Heart right ventricle (tissue), 16 donors: ENCODE measurements at places on chromosomes 11 and 22. TPM values are rescaled to one million over a fixed set of nuclear protein-coding genes. Genes with fewer than 3 reads are reported as not detected.

LRRC56 gene
- total RNA-seq, result 0.16 TPM

THAP12 gene
- 21.9 TPM for total RNA-seq

GRCh38 chr11:2301631-2302305, at the start of the genes C11orf21 and TSPAN32:
C11orf21 (minus strand) TSS chr11:2301918; CDS start chr11:2301808, 110 bp downstream.
TSPAN32 (plus strand) TSS chr11:2302013; CDS start chr11:2302150, 137 bp downstream.
- peak; percentile 63 for DNase-seq
- H3K4me3 ChIP-seq, result peak within 1 kb of the TSS; percentile 41

KCNJ11 gene
- 25.7 TPM for total RNA-seq

GRCh38 chr22:49239264-49240015, 588.2 kb downstream of the BRD1 start:
- peaks cover 13% of the 10 kb centered on the region for H3K27me3 ChIP-seq
- H3K4me3 ChIP-seq, result no peak overlapping the region
- no peak overlapping the region for H3K27ac ChIP-seq
- no peak for DNase-seq
- H3K4me1 ChIP-seq, result no peaks in the 10 kb centered on the region

GRCh38 chr11:130456286-130456685, 7.8 kb downstream of the ADAMTS15 start:
- no peak overlapping the region for H3K4me3 ChIP-seq
- peaks cover 58% of the 10 kb centered on the region for H3K4me1 ChIP-seq
- no peaks in the 10 kb centered on the region for H3K36me3 ChIP-seq

- no peak for DNase-seq
- no peak overlapping the region for H3K27ac ChIP-seq
- no peaks in the 10 kb centered on the region for H3K36me3 ChIP-seq
- no peaks in the 10 kb centered on the region for H3K27me3 ChIP-seq
- H3K4me3 ChIP-seq, result no peak overlapping the region
Observed at GRCh38 chr11:80487952-80488351, 1047.1 kb upstream of the TENM4 start.

DNA sequence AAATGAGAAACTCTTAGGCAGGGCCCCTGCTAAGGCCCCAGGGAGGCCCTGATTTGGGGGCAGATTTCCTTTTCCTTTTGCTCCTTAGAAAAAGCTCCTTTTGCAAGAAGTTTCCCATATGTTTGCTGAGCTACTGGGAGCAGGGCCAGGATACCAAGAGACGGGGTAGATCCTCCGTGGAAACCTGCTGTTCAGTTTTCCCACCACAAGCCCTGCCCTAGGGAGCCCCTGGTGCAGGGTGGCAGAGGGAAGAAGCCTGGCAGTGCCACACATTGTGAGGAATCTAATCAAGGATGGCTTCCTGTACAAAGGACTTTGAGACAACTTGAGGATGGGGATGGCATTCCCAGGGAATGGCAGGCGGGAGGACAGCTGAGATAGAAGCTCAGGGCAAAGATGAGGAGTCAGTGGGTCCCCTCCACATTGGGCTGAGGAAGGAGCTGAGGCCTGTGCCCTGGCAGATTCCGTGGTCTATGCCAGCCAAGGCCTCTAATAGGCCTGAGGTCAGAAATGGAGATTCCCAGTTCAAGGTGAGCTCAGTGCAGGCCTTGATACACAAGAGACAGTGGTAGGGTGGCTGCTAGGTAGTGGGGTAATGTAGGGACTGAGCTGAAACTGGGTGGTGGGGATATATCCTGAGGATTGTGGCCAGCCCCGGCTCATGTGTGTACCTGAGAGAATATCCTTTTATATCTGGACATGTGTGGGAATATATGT, 15.0 kb downstream of the TUB start:
- H3K27ac ChIP-seq, result no peak overlapping the region
- H3K27me3 ChIP-seq, result no peaks in the 10 kb centered on the region
- DNase-seq, result no peak

DNA sequence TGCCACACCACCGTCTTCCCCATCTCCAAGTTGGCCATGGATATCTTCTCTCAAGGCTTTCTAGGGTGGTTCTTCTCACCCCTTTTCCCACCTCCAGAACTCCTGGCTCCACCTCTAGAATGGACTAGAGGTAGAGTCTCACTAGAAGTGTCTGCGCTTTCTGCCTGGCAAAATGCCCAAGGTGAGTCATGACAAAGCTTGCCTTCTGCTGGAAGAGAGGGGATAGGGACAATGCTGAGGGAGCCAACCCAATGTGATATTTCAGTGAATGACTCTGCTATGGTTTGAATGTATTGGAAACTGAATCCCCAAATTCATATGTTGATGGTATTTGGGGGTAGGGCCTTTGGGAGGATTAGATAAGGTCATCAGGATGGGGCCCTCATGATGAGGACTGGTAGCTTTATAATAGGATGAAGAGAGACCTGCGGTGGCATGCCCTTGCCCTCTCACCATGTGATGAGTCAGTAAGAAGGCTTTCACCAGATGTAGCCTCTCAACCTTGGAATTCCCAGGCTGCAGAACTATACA, 4.1 kb upstream of the CD82 start:
- DNase-seq, result no peak
- no peaks in the 10 kb centered on the region for H3K27me3 ChIP-seq
- peaks cover 32% of the 10 kb centered on the region for H3K4me1 ChIP-seq
- no peaks in the 10 kb centered on the region for H3K36me3 ChIP-seq
- no peak overlapping the region for H3K27ac ChIP-seq

DNA sequence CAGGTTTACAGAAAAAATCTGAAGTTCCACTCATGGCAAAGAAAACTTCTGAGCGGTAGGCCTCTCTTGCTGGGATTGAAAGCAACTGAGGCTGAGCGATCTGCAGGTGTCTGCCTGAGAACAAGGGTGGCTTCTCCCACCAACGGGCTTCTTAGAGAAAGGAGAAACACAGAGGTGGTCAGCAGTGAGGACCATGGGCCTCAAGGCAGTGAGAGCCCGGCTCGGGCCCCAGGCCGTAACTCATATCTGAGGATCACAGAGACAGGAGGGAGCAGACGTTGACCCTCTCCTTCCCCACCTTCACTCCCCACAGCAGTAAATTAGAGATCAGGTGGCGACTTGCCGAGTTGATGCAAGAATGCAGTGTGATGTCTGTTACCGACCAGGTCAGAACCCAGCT, 50.9 kb upstream of the RTL6 start:
- H3K4me3 ChIP-seq, result no peak overlapping the region
- H3K4me1 ChIP-seq, result no peaks in the 10 kb centered on the region
- H3K27me3 ChIP-seq, result no peaks in the 10 kb centered on the region
- no peaks in the 10 kb centered on the region for H3K36me3 ChIP-seq
- no peak overlapping the region for H3K27ac ChIP-seq

DNA sequence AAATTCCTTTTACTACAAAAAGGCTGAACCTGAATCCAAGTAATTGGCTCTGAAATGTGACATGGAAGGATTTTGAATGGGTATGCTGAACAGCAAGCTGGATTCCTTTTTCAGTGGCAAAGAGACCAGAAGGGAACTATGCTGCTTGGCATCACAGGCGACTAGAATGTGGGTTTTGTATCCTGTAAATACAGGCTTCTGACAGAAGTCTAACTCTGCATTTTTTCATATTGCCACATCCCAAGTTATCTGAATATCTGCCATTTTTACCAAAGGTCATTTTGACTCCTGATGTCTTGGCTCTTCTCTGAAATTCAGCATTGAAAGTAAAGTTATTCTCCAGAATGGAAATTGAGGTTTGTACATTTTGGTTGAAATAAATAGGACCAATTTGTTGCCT, 145.7 kb downstream of the ARHGAP42 start:
- no peak overlapping the region for H3K4me3 ChIP-seq
- H3K27me3 ChIP-seq, result no peaks in the 10 kb centered on the region
- H3K36me3 ChIP-seq, result no peaks in the 10 kb centered on the region
- peaks cover 35% of the 10 kb centered on the region for H3K4me1 ChIP-seq
- DNase-seq, result no peak
- no peak overlapping the region for H3K27ac ChIP-seq

DNA sequence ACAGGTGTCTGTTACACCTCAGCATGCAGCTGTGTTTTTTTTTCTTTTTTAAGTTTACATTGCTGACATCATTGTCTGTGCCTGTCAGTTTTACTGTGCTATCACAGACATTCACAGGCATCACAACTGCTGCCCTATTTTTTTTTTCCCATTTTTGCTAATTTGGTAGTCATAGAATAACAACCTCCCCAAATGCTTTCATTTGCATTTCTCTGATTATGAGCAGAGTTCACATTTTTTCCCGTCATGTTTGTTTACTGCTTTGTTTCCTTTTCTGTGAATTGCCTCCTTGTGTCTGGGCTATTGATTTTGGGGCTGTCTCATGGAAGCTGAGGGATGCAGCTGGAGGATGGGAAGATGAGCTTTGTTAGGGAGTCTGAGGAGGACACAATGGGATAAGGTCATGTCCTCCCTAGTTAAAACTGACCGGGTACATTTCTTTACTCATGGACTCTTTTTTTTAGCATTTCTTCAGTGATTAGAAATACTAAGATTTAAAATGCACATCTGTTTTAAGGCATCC, 155.1 kb downstream of the LDLRAD3 start:
- no peaks in the 10 kb centered on the region for H3K4me1 ChIP-seq
- no peak overlapping the region for H3K27ac ChIP-seq
- H3K4me3 ChIP-seq, result no peak overlapping the region
- no peaks in the 10 kb centered on the region for H3K36me3 ChIP-seq

GRCh38 chr11:44277196-44278090, 32.5 kb downstream of the ALX4 start:
- no peak overlapping the region for H3K4me3 ChIP-seq
- H3K27me3 ChIP-seq, result no peaks in the 10 kb centered on the region
- H3K4me1 ChIP-seq, result no peaks in the 10 kb centered on the region
- H3K36me3 ChIP-seq, result no peaks in the 10 kb centered on the region

DNA sequence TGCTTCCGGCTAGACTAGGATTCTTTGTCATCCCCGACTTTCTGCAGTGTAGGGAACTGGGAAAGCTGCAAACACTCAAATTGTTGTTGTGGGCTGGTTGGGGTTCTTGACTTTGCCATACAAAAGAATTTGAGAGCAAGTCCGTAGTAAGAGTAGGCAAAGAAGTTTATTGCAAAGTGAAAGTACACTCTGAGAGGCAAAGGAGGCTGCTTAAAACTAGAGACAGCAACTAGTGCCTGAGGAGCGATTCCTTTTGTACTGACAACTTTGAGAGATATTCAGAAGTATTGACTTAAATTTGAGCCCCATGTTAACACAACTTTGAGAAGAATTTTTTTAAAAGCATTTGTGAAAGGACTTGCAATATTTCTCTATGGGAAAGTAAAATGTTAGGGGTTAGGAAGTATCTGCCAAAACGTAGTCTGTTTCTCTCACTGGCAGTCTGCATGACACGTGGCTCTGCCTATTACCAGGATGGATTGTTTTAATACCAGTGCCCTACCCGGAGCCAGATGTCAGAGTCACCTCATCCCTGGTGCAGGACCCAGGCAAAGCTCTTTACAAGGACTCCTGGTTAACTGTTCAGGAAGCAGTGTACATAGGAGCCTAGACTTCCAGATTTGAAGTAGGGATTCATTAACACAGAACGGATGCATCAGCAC, 85.0 kb upstream of the CLPB start:
- H3K4me3 ChIP-seq, result peak overlapping the region; percentile 25
- H3K27me3 ChIP-seq, result no peaks in the 10 kb centered on the region
- no peak overlapping the region for H3K27ac ChIP-seq
- DNase-seq, result no peak
- no peaks in the 10 kb centered on the region for H3K4me1 ChIP-seq
- no peaks in the 10 kb centered on the region for H3K36me3 ChIP-seq

CST6 gene
- total RNA-seq, result not detected

DNA sequence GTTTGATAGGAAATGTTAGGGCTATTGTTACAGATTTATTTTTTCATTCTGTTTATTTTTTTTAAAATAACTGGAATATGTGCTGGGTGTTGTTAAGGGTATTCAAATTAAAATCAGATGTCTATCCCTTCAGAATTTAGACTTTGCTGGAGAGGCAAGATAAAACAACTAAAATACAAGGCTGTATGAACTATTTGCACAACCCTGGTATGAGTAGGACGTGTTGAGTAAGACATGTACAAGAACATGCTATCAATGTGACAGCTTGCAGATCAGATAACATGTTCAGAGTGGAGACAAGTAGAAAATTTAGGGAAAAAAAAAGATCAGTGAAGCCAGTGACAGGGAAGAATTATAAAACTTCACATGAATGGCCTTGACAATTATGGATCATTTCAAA, 853.5 kb downstream of the METTL15 start:
- no peak overlapping the region for H3K4me3 ChIP-seq
- H3K4me1 ChIP-seq, result no peaks in the 10 kb centered on the region
- H3K27me3 ChIP-seq, result no peaks in the 10 kb centered on the region

- H3K4me1 ChIP-seq, result peaks cover 25% of the 10 kb centered on the region
- H3K27me3 ChIP-seq, result no peaks in the 10 kb centered on the region
- H3K36me3 ChIP-seq, result no peaks in the 10 kb centered on the region
- no peak for DNase-seq
- no peak overlapping the region for H3K4me3 ChIP-seq
Observed at GRCh38 chr11:67060111-67060522, 3.5 kb downstream of the RHOD start.

DTX4 gene
- 1.7 TPM for total RNA-seq

- H3K4me1 ChIP-seq, result peaks cover 13% of the 10 kb centered on the region
- no peak overlapping the region for H3K27ac ChIP-seq
- H3K4me3 ChIP-seq, result no peak overlapping the region
Observed at GRCh38 chr11:1825039-1825740, 9.6 kb upstream of the SYT8 start.

DNA sequence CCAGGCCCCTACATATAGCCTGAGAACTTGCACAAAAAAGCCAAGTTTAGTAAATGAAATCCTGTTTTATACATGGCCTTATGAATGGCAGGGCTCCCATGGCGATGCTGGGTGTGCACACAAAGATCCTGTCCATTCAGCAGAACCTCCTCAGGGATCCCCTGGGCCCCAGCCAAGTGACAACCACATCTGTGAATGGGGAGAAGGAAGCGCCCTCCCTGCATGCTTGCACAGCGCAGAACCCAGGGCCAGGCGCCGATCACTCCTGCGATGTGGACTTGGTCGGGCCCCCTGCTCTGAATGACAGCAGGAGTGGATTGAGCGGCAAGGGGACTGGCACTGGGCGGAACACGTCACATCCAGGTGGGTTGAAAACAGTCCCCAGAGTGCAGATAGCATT, 4.5 kb upstream of the CDC42EP2 start:
- DNase-seq, result peak; percentile 48
- H3K27ac ChIP-seq, result no peak overlapping the region
- H3K4me1 ChIP-seq, result peaks cover 46% of the 10 kb centered on the region
- H3K27me3 ChIP-seq, result no peaks in the 10 kb centered on the region
- no peaks in the 10 kb centered on the region for H3K36me3 ChIP-seq

GRCh38 chr22:43315687-43316217, 27.4 kb downstream of the SCUBE1 start:
- H3K27me3 ChIP-seq, result no peaks in the 10 kb centered on the region
- no peak overlapping the region for H3K27ac ChIP-seq
- peaks cover 3% of the 10 kb centered on the region for H3K4me1 ChIP-seq
- DNase-seq, result no peak
- no peaks in the 10 kb centered on the region for H3K36me3 ChIP-seq

AMBRA1 gene
- 18.5 TPM for total RNA-seq

SMDT1 gene
- 121 TPM for total RNA-seq

- H3K27me3 ChIP-seq, result no peaks in the 10 kb centered on the region
- no peak overlapping the region for H3K27ac ChIP-seq
- H3K36me3 ChIP-seq, result no peaks in the 10 kb centered on the region
- no peak overlapping the region for H3K4me3 ChIP-seq
Observed at GRCh38 chr11:126152586-126152985, 58.9 kb downstream of the RPUSD4 start.
